NCI-H345 (cell line): ENCODE measurements at places on chromosomes 16 and 17.

- DNase-seq, result no peak
Measured at GRCh38 chr17:2299136-2299535, 4.4 kb downstream of the SMG6 start.

- no peak for DNase-seq
Measured at GRCh38 chr17:63998721-63999679, 849 bp downstream of the PRR29 start.

DNA sequence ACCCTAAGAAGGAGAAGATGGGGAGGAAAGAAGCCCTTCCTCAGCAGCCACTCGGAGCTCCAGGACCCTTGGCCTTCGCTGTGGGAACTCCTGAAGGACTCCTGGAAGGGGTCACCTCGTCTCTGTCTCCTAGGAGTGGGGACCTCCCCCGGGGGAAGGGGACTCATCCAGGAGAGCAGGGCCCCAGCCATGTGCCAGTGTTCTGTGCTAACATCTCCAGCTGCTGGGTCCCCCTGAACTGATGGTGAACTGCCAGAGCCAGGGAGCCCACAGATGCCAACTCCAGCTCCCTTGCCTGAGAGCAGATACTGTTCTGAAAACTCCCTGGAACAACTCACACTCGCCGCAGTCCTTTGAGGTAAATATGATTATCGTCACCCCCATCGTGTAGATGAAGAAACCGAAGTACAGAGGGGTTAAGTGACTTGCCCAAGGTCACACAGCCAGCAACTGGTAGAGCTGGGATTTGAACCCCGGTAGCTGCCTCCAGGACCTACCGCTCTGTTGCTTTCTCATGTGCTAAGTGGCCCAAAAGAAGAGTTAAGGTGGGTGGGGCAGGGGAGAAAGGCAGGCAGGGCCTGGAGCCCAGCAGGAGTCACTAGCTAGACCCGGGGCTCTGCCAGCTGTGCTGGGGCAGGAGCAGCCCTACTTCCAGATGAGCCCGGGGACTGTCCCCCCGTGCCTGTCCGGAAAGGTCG, 10.5 kb downstream of the TIMM22 start:
- DNase-seq, result no peak

- DNase-seq, result peak; percentile 55
Measured at GRCh38 chr17:40498281-40499084, 2.9 kb downstream of the TNS4 start.

- no peak for DNase-seq
Measured at GRCh38 chr17:36943250-36944191, 5.2 kb upstream of the AATF start.
